ENCODE measurements at places on chromosomes 2 and 18.

DNA sequence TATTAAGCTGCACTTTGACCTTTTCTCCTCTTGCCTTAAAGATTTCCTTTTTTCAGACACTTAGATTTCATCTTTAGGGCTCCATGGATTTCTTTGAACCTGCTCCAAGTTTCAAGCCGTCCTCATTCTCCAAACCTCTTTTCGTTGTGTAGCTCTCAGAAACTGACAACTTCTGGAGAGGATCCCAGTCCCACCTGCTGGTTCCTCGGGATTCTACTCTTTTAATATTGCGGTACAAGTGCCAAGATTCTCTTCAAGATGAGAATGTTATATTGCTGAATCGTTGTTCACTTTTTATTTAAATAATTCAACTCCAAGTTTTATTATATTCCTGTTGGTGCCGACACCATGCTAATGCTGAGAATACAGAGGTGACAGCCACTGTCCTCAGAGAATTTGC lies 141.1 kb downstream of the CDH20 start:
- DNase-seq = no peak

DNA sequence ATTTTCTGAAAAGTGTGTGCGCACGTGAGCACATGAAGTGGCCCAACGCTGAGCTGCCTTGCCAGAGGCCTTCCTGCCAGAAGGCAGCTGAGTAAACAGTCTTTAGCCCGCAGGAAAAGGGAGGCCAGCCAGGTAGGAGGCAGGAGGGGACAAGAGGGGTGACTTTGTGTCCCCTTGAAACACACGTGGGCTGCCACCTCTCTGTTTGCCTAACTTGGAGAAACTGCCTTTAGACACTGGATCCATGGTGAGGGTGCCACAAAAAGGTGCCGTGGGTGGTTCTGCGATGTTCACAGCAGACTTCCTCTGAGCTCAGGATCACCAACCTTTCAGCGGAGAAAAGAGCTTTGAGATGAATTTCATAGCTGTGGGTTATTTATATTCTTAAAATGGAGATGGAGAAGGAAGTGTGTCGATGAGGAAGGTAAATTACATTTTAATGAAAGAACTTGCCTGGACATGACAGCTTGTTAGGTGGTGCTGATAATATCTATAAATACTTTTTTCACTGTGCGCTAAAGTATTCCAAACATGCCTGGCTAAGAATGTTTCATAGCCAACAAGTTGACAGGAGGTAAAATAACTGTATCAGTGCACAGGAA lies 36.6 kb upstream of the ASB1 start:
- no peak for DNase-seq

DNA sequence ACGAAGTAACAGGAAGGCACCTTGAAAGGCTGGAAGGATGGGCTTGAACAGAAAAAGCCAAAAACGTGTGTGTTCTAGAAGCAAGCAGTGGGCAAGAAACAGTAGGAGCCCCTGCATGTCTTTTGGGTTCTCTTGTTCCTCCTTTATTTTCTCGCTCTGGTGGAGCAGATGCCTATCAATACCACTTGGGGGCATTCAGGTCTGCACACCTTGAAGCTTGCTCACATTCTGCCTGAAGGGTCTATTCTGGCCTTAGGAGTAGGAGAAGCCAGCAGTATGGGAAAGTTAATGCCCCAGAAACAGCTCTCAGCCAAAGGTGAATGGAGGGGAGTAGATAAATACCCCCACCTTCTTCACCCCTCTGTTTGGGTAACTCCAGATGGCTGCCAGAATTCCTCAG lies 204.5 kb downstream of the TXNL1 start:
- no peak for DNase-seq

GRCh38 chr2:213122725-213123124 lies 28.7 kb downstream of the IKZF2 start:
- DNase-seq = no peak

GRCh38 chr2:127122361-127123027 lies 15.5 kb upstream of the BIN1 start:
- DNase-seq = no peak

DNA sequence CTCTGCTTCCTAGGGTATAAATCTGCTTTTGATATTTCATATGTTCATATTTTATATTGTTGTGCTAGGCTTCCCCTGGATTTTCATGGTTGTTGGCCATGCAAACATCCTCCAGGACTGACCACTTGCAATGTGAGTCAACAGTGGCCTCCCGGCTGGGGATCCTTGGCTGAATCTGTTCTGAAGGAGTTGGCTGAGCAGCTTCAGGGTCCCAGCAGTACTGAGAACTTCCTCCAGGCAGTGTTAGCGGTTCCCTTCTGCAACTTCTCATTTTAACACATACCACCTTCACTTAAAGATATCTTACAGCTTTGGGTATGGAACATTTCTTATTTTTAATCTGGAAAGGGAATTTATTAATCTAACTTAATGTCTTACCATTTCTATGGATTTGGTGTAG lies 122.1 kb downstream of the DTNB start:
- no peak for DNase-seq

DNA sequence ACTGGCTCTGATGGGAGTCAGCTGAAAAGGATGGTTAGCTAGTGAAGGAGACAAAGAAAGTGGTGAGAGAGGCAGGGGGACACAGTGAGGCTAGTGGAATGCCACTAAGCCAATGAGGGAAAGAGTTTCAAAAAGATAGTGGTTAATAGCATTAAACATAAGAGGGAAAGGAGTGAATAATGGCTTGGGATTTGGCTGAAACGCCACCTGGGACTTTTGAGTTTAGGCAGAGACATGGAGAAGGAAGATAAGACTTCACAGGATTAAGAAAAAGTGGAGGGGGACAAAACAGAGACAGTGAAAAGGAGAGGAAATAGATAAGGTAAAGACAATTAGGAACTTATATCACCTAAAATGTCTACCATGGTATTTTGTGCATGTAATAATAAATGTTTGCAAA lies 6.9 kb downstream of the CD28 start:
- DNase-seq = no peak

DNA sequence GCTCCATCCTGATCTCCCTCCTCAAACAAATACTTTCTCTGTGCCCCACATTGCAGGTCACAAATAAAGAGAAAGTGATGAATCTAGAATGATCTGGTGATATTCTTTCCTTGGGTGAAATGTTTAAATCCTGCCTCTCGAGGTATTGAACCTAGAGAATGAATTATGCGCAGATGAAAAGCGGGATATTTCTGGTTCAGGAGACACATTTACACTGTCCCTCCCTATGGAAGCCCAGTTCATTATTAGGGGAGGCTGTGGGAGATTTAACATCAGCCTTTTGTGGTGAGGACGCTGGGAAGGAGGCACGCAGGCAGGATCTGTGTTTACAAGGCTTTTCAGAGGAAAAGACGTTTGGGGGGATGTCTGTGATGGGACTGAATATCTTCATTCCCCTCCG lies 20.6 kb downstream of the MAPRE2 start:
- no peak for DNase-seq

- DNase-seq = no peak
These were observed 703.0 kb downstream of the RNF144A start for GRCh38 chr2:7620255-7620654.

GRCh38 chr2:232488097-232488711 lies 570 bp upstream of the ECEL1 start:
- DNase-seq = no peak

- DNase-seq = no peak
These were observed 64.1 kb upstream of the MEIS1 start for GRCh38 chr2:66370824-66371223.
